Activated T-helper 9 cell treated with anti-CD3 and anti-CD28 coated beads, Interleukin-2, amount 50 U/mL, for 16 hours (primary cell): ENCODE measurements at places on chromosomes 5 and 9.

GRCh38 chr5:174348311-174348981 is 302.9 kb downstream of the NSG2 start:
- no peak for DNase-seq

DNA sequence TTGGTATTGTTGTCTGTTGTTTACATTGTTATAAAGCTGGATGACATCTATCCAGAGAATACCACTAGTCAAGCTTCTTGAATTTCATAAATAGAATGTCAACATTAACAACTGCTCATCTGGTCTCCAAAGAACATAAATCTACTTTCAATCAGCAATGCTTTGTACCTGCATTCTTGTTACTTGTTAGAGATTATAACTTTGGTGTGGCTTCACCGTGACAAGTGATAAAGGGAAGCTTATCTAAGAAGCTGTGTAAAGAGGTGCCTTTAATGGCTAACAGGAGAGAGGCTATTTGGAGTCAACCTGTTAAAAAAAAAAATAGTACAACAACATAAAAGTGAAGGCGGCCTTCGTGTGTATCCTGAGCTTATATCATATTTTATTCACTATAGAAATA is 41.8 kb downstream of the MUSK start:
- no peak for DNase-seq

GRCh38 chr5:53603009-53603687 is 42.7 kb downstream of the NDUFS4 start:
- DNase-seq: no peak

DNA sequence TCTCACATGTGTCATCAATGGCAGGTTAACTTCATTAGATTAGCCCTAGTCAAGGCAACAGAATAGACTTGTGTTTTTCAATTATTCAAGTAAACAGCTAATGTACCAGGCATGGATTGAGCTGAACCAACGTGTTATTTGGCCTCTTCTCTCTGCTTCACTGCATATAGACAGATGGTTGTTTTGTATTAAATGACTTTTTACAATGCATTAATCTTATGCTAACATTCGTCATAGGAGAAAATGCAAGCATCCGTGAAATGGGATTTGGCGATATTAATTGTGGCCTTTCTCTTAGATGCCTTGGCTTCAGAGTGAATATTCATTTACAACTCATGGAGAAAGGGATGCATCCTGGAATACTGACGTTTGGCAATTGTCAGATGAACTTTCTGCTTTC is 208.0 kb downstream of the KCTD16 start:
- DNase-seq: no peak

DNA sequence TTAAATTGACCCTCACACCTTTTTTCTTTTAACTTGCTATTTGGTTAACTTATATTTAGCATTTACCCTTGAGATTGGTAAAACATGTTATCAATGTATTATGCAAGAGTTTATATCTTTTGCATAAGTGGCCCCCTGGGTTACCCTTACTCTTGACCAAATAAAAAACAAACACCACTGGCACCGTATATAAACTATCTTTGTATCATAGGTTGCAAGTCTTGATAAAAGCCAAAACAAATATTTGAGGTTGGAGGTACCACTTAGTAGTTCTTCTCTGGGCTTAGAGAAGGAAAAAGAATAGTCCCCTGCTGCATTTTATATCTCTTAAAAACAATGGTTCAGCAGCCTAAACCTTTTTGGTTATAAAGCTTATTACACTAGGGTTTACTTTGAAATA is 61.3 kb downstream of the WDR36 start:
- DNase-seq: no peak

DNA sequence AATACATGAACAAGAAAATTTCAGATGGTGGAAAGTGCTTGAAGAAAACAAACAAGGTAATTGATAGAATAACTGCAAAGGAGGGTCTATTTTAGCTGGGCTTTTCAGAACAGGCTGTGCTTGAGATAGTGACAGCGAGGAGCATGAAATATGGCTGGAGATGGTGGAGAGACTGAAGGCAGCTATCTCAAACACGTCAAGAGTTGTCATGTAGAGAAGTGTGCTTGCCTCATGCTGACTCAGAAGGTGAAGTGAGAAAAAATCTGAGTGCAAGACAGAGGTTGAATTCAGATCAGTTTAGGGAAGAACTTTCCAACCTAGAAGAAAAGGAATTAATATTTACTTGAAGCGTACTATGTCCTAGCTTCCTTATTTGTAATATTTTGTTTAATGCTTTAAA is 115.5 kb upstream of the RANBP3L start:
- no peak for DNase-seq

DNA sequence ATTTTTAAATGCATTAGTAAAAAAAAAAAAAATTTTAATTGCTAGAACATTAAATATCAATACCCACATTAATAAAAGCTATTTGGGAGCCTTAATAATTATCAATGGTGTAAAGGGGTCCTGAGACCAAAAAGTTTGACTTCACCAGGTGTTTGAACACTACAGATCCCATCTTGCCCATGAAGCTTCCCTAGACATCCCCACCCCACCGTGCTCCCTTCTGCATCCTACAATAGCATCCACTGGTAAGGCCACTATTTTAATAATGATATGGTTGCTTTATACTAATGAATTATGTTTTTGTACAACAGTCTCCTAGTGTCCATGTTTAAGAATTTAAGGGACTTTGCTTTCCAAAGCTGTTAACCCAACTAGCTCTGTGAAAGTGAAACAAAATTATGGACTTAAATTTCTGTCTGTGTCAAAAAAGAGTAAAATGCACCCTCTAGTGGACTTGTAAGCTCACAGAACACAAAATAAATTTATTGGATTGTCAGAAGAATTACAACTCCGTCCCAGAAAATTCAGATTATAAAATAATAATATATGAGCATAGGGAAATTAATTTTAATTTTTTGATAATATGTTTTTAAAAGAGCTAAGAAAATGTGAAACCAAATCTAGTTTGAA is 76.0 kb downstream of the ARL15 start:
- DNase-seq: no peak

GRCh38 chr5:39588179-39588578 is 163.4 kb upstream of the DAB2 start:
- no peak for DNase-seq

DNA sequence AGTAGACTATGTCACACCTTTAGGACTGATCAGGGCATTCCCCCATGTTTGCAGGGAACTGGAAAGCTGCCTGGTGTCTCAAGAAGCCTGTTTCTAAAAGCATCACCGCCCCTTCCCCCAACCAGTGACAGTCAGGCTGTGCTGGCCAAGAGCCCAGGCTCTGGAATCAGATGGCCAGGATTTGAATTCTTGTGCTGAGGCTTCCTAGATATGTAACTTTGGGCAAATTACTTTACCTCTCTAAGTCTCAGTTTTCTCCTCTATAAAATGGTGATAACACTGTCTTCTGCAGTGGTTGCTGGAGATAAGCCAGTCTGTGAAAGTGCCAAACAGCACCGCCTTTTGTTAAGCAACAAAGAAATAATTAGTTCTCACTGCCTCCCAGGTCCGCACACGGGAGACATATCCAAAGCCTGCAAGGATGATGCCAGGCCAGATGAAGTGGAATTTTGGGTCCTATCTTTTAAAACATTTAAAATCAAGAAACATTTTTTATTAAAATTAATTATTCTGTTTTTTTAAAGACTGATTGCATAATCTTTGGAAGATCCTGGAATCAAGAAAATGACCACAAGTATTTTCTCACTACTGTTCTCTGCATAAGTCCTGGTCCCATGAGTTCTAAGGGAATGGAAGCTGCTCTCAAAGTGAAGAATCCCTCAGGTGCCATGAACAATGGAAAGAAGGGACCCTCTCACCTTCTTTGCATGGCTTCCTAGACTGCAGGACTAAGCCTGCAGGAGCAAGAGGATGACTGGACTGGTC is 13.9 kb downstream of the SLC31A2 start:
- DNase-seq: no peak

GRCh38 chr9:134366223-134367031 is 40.2 kb downstream of the RXRA start:
- DNase-seq: no peak

- DNase-seq: no peak
These were observed 1176.3 kb downstream of the CDH18 start for GRCh38 chr5:18811661-18812060.

- no peak for DNase-seq
These were observed 187.1 kb upstream of the BRINP1 start for GRCh38 chr9:119556129-119556875.

DNA sequence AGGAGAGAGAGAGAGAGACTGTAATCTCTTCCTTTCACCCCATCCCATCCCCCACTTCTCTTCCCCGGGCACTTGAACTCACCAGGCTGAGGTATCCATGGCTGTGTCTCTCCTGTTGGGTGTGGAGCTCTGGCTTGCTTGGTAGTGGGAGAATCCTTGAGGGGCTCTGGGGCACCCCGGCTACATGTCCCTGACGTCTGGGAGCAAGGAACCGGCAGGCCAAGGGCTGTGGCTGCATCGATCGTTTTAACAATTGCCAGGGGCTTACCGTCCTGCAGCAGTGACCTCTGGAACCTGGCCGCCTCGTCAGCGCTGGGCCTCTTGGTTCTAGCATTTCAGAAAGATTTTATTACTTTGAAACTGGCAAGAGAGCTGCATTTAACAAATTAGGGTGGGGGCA is 30.0 kb downstream of the FGF18 start:
- no peak for DNase-seq

GRCh38 chr9:96317335-96317980 is 15.5 kb upstream of the HSD17B3 start:
- DNase-seq: peak; percentile 29

GRCh38 chr5:10265245-10266109 is 15.4 kb downstream of the CCT5 start:
- DNase-seq: no peak

DNA sequence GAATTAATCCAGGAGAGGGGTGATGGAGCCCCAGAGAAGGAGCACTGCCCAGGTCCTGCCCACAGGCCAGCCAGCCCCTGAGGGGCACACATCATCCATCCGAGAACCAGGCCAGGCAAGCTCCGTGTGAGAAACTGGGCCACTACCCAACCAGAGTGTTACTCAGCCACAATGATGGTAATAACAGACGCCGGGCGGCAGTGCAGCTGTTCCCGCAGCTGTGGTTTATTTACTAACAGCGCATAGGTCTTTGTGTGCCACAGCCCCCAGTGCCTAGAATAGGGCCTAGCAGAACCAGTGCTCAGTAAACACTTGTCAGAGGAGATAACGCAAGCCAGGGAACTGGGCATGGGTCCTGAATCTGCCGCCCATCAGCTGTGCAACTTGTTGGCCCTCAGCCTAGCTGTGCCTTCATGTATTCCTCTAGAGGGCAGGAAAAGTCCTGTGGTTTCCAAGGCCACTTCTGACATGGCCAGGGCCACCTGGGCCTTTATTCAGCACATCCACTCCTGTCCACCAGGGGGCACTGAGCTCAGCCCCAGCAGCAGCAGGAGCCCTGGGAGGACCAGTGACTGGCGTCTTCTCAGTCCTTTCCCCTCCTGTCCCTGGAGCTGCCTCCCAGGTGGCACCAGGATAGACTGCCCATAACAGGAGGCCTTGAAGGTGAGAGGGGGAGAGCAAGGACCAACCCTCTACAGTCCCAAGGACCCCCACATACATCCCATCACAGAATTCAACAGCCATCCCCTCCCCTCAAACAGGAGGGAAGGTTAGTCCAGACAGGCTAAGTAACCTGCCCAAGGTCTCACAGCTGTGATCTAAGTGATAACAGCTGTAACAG is 2.1 kb downstream of the MXD3 start:
- peak; percentile 58 for DNase-seq

DNA sequence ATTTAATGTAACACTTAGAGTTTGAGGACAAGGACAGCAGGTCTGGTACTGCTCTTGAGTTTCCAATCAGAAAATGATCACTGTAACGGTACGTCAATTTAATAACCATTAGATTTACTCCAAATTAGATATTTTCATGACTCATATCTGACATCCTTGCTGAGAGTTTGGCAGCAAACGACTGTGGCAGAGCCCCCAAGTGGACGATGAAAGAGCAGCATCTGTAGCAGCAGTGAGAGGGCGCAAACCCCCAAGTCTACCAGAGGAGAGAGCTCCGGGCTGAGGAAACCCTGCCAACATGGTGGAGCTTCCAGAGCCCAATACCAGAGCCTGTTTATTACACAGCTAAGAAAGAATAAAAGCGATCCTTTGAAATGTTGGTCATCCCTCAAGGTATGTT is 73.2 kb upstream of the EPB41L4A start:
- no peak for DNase-seq

GRCh38 chr5:8060953-8061429 is 192.0 kb downstream of the MTRR start:
- DNase-seq: no peak
